ENCODE measurements at places on chromosomes 3 and 15.

DNA sequence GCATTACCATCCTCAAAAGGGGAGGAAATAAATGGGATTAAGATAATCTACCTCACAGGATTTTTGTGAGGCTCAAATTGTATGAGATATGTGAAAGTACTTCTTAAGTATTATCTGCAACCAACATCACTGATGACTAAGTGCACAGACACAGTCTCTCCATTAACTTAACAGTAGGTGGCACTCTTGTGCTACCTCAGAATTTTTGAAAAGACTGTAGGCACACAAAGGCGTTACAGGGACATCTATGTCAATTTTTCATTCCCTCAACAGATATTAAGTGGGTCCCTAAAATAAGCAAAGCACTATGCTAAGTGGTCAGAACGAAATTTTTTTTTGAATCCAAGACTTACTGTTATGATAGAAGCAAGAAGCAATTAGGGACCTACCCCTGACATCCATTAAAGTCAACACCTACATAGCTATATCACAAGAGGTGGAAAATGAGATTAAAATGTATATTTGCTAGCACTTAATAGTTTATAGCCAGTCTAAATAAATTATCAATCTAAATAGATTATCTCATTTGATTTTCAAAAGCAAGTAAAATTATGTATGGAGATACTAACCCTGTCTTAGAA, 52.9 kb downstream of the RYK start:
- no peak for DNase-seq

- DNase-seq = no peak
These were observed 398.1 kb downstream of the NR2F2 start for GRCh38 chr15:96728591-96728990.

DNA sequence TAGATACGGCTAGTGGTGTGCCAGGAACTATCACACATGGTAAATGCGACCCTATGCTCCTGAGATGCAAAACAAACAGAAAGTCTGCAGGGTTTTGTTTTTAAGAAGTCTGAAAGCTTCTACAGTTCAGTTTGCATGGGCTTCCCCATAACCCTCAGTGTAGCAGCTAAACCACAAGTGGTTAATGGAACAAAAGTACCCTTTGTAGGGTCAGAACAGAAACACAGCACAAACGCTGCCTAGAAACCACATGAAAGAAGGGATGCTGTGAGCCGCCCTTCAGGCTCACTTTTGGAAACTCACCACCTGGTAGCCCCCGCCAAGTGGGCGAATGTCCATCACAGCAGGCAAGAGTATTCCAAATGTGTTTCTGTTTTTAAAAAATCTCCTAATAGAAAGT, 46.2 kb downstream of the CTDSPL start:
- DNase-seq = peak; percentile 89

GRCh38 chr3:62359531-62359930, 13.8 kb downstream of the FEZF2 start:
- DNase-seq = no peak

DNA sequence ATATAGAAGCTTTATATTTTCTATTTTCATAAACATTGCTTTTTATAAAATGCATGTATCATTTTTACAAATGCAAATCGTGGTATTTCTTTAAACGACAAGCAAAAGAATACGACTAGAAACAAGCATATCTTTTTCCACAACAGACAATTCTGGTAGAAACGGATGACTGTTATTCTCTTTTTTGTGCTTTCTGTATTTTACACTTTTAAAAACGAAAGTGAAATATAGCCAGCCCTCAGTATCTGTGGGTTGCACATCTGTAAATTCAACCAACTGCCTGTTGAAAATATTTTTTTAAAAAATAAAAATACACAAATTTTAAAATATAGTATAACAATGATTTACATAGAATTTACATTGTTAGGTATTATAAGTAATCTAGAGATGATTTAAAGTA, 61.3 kb downstream of the PRTG start:
- no peak for DNase-seq

DNA sequence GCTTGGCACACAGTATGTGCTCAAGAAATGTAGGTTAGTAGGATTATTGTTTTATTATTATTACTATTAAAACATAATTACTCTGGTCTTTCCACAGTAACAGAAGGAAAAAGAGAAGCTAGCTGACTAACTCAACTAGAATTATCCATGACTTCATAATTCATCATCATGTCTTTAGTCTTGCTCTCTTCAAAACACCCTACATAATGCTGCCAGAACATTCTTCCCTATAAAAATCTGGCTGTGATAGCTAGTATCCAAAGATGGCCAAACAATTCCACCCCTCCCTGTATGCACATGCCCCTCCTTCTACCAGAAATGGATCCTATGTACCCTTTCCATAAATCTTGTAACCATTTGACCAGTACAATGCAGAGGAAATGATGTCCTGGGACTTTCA, 48.8 kb upstream of the SRGAP3 start:
- DNase-seq = no peak

DNA sequence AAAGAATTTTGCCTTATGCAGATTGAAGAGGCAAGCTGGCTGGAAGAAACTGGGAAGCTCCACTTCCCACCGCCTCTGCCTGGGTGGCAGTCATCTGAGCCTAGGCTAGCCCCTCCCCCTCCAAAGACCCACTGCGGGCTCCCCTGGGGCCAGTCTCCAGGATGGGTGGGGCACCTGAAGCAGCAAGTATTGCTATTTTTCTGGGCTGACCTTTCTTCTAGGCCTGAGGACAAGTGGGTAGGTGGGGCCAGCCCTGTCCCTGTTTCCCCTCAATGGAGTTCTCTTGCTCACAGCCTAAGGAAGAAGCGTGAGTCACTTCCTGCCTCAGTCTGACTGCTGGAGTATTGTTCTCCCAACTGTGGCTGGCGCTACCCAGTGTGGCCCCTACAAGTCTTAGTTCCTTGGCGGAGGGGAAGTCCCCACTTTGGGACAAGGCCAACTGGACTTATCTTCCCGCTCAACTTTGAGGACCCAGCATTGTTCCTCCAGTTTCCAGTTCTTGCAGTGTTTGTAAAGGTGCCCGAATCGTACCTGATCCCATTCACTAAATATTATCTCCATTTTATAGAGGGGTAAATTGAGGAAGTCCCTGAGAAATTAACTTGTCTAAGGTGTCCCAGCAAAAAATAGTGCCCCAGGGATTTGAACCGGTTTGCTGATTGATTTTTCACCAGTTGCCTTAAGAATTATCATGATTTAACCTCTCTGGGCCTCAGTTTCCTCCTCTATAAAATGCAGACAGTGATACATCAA, 1.4 kb downstream of the FURIN start:
- DNase-seq = peak; percentile 50

GRCh38 chr15:37041042-37041441, 59.3 kb downstream of the MEIS2 start:
- no peak for DNase-seq

DNA sequence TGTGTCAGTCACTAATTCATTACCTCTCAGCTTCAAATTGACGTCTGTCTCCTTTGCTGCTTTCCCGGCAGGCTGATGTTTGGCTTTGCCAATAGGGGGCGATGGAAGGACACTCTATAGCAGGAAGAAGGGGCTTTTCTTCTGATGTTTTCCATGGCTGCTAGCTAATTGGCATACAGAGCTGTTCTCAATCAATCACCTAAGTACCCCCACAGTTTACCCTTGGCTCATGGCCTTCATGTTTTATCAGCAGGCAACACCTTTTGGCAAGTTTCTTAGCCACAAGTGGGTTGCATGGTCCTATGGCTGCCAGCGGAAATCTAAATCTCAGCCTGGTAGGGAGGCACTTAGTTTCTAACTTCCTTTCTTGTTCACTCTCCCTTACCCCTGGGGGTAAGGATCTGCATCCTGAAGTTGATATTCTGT, 45.0 kb downstream of the ESYT3 start:
- DNase-seq = no peak

GRCh38 chr3:4735243-4735642, 242.1 kb downstream of the ITPR1 start:
- DNase-seq = no peak

GRCh38 chr3:15873415-15873814, 75.6 kb upstream of the ANKRD28 start:
- no peak for DNase-seq

- no peak for DNase-seq
These were observed 2.8 kb upstream of the RHCG start for GRCh38 chr15:89499156-89499555.

GRCh38 chr15:85792912-85793590, 1.7 kb downstream of the KLHL25 start:
- no peak for DNase-seq

DNA sequence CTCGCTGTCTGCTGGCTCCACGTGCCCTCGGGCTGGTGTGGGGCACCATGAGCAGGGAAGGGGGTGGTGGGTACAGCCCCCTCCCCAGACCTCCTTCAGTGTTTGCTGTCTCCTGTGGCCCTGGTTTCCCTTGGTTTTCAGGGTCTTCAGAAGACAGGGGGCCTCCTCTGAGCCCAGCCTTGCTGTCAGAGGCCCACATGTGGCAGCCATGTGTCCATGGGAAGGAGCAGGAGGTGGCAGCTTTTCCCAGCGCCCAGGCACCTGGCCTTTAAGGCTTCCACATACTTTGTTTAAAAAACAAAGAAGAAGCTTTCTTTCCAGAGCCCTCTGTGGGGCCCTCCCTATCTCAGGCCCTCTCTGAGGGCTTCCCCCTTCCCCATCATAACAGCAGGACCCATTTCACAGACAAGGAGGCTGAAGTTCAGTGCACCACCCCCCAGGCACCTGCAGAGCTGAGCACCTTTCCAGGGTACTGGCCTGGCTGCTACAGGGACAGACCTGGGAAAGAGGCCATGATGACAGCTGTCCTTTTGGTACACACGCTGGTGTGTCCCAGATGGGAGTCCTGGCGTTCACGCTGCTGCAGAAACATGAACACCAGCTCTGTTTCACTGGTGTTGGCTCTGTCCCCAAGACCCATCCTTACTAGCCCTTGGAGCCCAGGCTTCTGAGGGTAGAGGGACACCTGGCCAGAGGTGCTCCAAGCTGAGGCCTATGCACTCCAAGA, 73.7 kb downstream of the DNAJB8 start:
- no peak for DNase-seq

GRCh38 chr3:49173116-49173791, 1.9 kb downstream of the KLHDC8B start:
- DNase-seq = no peak

GRCh38 chr3:13415997-13416793, 3.9 kb downstream of the NUP210 start:
- no peak for DNase-seq

- no peak for DNase-seq
These were observed 3.2 kb upstream of the MME start for GRCh38 chr3:155076888-155077287.

GRCh38 chr3:127675651-127676391, 3.1 kb downstream of the ABTB1 start:
- no peak for DNase-seq

DNA sequence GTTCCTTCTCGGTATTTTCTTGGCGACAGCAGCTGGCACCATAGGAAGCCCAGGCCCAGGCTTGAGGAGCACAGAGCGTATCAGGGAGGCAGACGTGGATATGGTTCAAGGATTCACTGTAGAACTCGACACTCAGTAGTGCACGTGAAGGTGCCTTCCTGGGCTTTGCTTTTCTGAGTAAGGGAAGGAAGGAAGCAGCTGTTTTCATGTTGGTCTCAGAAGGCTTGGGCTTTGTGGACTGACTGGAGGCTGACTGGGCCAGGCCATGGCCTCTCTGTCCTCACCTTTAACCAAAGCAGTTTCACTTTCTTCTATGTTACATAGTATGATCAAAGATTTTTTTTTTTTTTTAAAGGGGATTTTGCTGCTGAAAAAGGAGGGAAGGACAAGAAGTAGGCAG, 6.9 kb upstream of the GHRL start:
- DNase-seq = no peak

DNA sequence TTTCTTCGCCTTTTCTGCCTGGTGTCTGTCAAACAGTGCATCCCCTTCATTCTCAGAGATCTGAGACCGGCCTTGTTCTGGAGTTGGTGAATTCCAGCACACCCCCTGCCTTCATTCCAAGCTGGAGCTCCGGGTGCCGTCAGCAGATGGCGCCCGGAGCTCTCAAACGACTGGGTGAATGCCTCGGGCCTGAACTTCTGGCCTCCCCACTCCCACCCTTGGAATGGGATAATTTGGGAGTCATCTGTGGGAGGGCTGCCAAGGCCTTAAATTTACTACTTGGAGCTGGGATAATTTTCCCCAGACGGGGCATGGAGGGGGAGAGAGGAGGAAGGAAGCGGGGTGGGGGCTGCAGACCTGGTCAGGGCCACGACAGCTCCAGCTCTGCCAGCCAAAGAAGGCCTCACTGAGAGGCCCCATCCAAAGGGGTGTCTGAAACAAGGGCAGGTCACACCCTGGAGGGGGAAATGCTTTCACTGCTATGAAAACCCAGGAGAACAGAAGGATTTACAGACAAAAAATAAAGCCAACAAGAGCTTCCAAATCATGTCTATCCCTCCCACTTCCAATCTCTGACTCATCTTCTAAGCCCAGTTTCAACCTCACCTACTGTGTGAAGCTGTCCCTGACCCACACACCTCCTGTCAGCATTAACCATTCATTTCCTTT, 187.9 kb downstream of the OPA1 start:
- no peak for DNase-seq

GRCh38 chr15:78244101-78244500, 9.7 kb upstream of the ACSBG1 start:
- no peak for DNase-seq

DNA sequence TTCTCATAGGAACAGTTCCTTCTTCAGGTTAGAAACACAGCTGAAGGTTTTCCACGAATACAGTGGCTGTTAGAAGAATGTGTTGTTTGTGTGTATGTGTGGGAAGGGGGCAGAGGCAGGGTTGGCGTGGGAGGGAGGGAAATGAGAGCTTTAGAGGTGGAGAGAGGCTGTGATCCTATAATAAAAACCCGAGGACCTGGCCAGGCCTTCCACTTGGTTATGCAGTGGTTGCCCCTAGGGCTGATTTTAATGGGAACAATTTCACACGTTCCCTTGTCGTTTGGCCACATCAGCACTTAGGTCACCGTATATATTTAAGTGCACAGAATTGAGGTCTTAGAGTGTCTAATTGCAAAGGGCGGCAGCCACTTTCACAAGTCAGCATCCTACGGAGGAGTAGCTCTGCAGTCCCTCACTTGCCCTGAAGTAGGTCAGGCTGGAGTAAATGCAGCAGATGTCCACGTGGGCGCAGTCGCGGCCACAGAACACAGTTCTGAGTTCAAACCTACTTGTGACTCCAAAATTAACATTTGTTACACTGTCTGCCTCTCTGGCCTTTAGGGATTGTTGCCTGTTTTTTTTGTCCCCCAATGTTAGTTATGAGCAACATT, 85.6 kb downstream of the PDCD6IP start:
- no peak for DNase-seq

- no peak for DNase-seq
These were observed 244.2 kb downstream of the PTPRG start for GRCh38 chr3:61805510-61806080.

DNA sequence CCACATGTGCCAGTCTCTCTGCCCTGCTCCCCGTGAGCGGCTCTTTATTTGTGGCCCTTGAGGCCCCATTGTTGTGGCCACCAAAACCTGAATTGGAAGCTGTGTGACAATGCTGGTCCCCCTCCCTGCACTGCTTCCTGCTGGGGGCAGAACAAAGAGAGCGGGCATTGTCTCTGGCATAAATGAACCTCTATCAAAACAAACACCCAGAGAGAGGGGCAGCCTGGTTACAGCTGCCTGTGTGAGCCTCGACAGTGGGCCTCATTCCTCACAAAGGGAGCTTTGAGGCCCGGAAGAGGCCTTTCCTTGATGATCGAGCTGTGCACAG, 152.9 kb downstream of the IGF1R start:
- no peak for DNase-seq

Measured in smooth muscle cell of the brain vasculature (primary cell).